ENCODE measurements at places on chromosomes 2 and 18. TPM values are rescaled to one million over a fixed set of nuclear protein-coding genes. Genes with fewer than 3 reads are reported as not detected.

GRCh38 chr2:41764131-41764530 is 283.7 kb upstream of the PKDCC start:
- no peak for DNase-seq

- DNase-seq: no peak
Measured at GRCh38 chr2:162210385-162210784, 32.9 kb downstream of the FAP start.

SPR gene
- polyA plus RNA-seq: 8.5 TPM

DNA sequence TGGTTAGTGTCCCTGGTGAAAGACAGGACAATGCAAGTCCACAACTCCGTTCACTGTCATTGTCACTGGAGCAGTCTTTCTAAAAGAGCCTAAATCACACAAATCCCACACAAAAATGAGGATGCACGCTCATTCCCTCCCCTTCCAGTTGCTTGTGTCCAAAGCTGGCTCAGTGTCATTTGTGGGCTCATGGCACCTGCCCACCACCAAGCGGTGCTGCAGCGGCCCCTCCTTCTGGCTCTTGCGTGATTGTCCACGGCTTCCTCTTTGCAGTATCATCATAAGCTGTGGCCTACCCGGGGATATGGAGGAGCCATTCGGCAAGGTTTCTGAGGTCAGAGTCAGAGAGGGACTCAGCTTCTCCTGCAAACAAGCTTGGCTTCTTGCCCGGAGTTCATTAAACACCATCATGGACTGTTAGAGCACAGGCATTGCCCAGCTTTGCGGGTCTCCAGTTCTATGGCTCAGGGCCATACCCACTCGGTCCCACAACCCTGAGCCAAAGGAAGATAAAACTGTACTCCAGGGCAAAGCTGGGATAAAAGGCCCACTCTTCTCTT is 179.4 kb upstream of the AGAP1 start:
- no peak for DNase-seq

REG1A gene
- polyA plus RNA-seq: not detected

DNA sequence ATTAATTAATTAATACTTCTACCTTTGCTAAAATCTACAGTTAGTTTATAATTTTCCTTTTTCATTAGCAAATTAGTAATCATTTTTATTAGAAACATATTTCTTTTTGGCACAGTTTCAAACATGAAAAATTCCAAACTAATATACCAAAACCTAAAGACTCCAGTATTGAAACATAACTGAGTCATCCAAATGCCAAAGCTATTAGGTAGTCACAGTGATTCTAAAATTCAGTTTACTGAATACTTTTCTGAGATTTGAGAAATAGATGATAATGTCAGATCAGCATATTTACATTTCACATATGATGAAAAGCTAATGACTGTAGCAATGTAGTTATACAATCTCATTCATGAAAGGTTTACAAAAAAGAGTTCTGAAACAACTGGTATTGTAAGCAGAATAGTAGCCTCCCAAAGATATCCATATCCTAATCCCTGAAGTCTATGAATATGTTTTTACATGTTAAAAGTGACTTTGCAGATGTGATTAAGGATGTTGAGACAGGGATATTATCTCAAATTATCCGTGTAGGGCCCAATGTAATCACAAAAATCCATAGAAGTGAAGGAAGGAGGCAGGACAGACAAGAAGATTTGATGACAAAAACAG is 680.2 kb upstream of the CHAC2 start:
- no peak for DNase-seq

DNA sequence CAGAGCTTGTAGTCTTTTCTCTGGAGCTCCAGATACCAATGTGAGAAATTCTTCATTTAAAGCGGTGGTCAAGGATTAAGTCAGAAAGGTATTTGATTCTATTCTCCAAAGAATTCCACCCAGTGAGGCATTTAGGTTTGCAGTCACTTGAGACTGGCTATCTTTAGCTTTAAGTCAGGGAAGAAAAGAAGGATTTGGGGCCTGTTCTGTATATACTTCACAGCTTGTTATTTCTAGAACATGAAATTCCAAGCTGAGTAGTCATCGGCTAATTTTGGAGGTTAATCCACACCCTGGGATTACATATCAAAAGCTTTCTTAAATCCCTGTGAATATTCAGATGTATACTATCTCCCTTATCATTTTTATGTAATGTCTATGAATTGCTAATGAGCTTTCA is 39.4 kb downstream of the MYOM1 start:
- DNase-seq: no peak

DNA sequence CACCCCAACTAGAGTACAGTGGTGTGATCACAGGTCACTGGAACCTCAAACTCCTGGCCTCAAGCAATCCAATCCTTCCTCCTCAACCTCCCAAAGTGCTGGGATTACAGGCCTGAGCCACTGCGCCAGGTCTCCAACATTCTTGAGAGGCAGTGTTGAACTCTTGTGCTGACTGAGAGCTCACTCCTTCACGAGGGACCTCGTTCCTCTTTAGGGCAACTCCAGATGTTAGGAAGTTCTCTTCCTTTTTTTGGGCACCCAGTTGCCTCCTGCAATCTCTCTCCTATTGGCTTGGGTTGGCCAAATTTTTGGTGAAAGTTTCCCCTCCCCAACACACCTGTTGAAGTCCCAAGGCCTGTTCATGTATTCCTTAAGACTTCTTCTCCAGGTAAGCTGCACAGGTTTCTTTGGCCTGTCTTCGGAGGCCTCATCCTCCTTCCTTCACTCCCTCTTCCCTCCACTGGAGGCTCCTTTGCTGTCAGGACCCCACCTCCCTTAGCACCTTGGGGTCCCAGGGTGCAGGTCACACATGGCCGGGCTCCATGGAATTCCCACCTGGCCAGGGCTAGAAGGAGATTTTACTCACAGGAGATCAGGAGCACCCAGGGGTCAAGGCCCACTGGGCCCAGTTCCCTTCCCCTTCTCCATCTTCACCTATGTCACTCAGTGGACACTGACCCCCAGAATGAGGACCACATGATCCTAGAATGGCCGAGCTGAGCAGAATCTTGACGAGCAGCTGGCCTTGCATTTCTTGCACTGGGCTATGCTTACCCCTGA is 94.6 kb upstream of the SMAD2 start:
- DNase-seq: no peak

- DNase-seq: no peak
Measured at GRCh38 chr2:105874466-105874865, 129.8 kb downstream of the NCK2 start.

- no peak for DNase-seq
Measured at GRCh38 chr2:9105601-9106337, 100.8 kb upstream of the ASAP2 start.

CCDC150 gene
- polyA plus RNA-seq: 33.5 TPM

- no peak for DNase-seq
Measured at GRCh38 chr18:14933049-14933851, 185.3 kb downstream of the ANKRD30B start.

HJURP gene
- polyA plus RNA-seq: 33.4 TPM

RAD51AP2 gene
- polyA plus RNA-seq: 0.38 TPM

- no peak for DNase-seq
Measured at GRCh38 chr18:44579745-44580144, 100.9 kb upstream of the SETBP1 start.

- peak; percentile 18 for DNase-seq
Measured at GRCh38 chr2:209424781-209425470, 1.1 kb downstream of the MAP2 start.

ALPI gene
- polyA plus RNA-seq: 0.10 TPM

KANSL1L gene
- 78.0 TPM for polyA plus RNA-seq

DNA sequence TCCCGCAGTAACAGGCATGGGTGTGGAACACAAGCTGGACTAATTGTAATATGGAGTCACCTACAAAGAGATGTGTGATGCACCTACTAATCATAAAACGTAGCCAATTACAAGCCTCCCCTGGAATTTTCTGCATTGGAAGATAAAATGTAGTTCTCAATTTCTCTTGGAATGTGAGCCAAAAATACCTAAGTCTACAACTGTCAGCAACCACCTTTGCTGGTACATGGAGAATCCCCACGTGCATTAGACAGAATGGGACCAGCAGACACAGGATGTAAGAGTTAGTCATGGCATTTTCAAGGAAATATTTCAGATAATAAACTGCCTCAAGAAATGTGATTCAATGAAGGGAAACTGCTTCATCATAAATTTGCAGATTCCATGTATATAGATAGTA is 85.6 kb upstream of the DCC start:
- no peak for DNase-seq

GRCh38 chr18:48872234-48873145 is 78.3 kb downstream of the SMAD7 start:
- no peak for DNase-seq

ANKRD53 gene
- 0.90 TPM for polyA plus RNA-seq

FN1 gene
- polyA plus RNA-seq: 550 TPM

DNA sequence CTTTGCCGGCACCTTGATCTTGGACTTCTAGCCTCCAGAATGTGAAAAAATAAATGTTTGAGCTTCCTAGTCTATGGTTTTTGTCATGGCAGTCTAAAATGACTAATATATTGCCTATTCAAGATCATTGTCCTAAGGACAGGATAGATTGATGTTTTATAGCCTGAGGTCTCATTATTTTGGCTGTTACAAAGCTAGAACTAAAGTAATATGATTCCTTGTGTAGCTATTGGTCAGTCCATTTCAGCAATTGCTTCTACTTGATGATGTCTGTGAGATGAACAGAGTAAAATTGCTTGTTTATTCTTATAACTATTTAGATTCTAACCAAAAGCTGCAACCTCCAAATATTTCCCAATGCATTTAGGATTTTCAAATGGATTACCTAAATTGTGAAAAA is 145.0 kb downstream of the HRH4 start:
- DNase-seq: no peak

DNA sequence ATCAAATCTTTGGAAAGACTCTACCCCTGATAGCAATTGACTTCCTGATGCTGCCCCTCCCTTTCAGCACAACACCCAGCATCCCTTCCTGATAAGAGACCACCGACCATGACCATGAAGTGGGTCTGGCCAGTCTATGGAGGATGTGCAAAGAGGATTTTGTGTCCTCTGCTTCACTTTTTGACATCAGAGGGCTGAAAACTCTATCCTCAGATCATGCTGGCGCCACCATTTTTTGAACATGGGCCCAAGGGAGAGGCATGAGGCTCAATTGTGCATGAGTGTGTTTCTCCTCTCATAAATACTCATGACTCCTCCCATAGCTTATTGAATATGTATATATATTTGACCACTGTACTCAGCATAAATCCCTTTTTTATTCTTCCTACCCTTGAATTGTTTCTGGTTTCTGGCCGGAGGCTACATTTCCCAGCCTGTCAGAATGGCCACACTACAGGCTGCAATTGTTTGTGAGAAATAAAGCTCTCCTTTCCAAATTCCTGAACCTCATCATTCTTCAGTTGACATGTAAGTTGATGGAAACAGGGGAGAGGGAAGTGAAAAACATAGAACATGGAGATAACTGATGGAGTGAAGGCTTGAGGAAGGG is 314.1 kb downstream of the MYCN start:
- DNase-seq: no peak

DNA sequence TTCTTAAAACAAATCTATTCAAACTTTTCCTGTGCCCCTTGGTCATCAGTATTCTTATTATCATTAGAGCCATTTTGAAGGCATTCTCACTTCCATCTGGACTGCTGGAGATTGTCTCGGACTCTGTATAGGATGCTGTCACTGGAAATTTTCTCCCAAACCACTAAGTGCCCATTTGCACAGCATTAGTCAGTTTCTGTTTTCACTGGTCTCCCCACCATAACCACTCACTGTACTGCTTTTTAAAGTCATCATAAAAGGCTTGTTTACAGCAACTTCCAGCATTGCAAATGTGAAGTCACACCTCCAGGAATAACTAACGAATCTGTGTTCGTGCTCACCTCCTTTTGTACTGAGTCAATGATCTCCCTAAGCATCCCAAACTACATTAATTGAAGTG is 150.9 kb upstream of the SERTAD2 start:
- no peak for DNase-seq

- no peak for DNase-seq
Measured at GRCh38 chr2:71613953-71614925, 160.9 kb downstream of the DYSF start.

ZBTB7C gene
- polyA plus RNA-seq: 12.8 TPM

DNAH7 gene
- polyA plus RNA-seq: 8.8 TPM

DNA sequence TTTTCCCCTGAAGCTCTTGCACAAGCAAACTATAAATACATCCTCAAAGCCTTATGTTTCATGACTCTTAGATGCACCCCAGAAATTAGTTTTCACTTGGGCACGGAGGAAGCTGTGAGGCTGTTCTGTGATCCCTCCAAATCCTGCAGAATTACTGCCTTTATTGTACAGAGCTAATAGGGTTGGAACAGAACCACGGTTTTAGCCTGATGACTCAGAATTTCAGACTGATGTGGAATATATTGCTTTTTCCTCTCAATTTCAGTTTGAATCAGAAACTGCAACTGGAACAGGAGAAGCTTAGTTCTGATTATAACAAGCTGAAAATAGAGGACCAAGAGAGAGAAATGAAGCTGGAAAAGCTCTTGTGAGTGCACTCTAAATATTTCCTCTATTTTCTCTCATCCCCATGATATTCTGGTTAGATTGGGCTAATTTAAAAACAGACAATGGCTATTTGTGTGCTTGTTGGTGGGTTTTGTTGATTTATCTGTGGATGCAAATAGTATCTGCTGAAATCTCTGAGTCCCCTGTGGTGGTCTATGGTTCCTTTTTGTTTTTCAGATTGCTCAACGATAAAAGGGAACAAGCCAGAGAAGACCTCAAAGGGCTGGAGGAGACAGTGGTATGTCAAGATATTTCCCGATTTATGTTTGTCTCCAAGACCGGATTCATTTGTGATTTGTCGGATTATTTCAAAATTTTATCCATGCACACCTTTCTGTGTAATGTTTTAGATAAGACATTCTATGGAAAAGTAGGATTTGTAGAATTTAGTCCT is 38.2 kb upstream of the LYPD6B start:
- no peak for DNase-seq

KIAA2012 gene
- polyA plus RNA-seq: 0.12 TPM

CHRNG gene
- 1.5 TPM for polyA plus RNA-seq

GRCh38 chr2:235024931-235025773 is 73.3 kb downstream of the SH3BP4 start:
- no peak for DNase-seq

DNA sequence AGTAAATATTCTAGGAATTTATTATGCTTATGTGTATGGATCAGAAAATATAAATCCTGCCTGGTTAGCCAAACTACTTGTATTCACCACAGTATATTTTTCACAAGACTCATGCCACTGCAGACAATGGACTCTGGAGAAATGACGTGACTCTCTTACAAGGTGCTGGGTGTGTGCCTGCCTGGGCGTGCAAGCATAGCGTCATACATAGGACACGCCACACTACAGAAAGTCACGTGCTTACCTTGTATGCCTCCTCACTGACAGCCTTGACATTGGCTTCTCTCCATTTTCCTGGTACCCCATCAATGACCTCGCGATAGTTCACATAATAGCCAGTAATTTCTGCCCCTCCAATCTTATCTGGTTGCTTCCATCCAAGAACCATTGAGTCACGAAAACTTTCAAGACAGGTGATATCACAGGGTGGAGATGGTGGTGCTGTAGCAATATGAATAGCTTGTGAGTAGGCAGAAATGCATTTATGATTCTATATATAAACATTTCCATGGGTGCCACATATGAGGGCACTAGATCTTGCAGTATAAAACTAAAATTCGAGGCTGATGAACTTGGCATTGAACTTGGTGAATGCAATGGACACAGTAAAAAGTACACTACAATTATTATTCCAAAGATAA is 93.2 kb downstream of the MYOM1 start:
- no peak for DNase-seq
